ENCODE measurements at places on chromosomes 5 and 9.

GRCh38 chr9:1713841-1714240 is 301.3 kb upstream of the SMARCA2 start:
- no peak for DNase-seq

GRCh38 chr5:71899865-71900342 is 180.8 kb downstream of the CARTPT start:
- DNase-seq = no peak

- DNase-seq = no peak
Observed at GRCh38 chr9:69573651-69574050, 98.5 kb downstream of the APBA1 start.

- DNase-seq = no peak
Observed at GRCh38 chr5:124301850-124302249, 444.6 kb downstream of the ZNF608 start.

GRCh38 chr5:16879650-16880049 is 56.4 kb downstream of the MYO10 start:
- DNase-seq = no peak

DNA sequence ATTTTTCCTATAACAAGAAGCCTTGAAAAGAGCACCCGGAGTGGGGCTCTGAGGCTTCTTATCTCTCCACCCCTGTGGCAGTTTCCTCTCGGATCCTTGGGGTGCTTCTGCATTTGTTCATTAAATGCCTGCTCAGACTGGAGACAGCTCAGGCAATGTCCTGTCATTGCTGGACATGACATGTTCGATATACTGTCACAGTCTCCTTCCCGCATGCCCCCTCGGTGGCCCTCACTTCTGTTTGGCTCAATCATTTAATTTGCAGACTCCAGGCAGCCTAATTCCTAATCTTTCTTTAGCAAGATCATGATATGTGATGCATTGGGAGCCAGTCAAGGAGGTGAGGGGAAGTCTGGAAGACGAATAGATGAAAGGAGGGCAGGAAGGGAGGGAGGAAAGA is 37.5 kb upstream of the CPEB4 start:
- no peak for DNase-seq

DNA sequence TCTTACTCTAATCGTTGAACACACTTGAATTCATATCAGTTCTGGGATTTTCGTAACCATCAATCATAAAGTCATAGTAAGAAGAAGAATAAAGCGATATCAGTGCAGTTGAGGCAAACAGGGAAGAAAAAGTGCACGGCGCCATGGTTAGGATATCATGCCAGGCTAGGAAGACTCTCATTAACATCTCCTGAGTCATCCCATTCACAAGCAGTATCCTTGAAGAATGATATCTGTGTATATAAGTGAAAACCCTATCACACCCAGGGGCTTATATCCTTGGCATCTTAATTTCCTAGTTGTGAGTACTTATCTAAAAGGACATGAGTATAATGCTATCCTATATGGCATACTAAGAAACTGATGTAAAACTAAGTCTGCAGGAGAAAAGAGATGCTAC is 38.6 kb downstream of the NFIB start:
- no peak for DNase-seq

GRCh38 chr5:87948486-87948885 is 320.2 kb downstream of the TMEM161B start:
- no peak for DNase-seq

GRCh38 chr9:136270173-136270705 is 24.6 kb upstream of the QSOX2 start:
- no peak for DNase-seq

- no peak for DNase-seq
Observed at GRCh38 chr5:121151534-121151933, 687.4 kb downstream of the PRR16 start.

DNA sequence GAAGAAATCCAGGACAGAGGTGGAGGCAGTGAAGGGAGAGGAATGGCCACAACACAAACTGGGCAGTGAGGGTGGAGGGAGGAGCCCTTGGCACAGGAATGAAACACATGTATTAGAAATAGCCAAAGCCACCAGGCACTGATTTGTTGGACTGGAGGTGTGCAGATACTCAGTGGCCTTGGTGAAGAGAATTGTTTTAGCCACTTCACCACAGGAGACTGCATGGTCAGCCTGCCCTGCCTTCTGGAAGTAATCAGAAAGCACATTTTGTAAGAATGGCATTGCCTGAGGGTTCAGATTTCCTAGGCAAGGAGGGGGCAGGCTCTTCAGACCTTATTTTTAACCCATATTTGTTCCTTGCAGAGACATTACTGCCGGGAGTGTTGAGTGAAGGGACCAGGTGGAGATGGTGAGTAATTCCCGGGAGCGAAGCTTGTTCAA is 2.2 kb downstream of the SGCD start:
- DNase-seq = no peak

All from CD4-positive, alpha-beta T cell treated with Interleukin-1 beta for 1 hour (primary cell).